ENCODE measurements at places on chromosomes 5 and 9.

DNA sequence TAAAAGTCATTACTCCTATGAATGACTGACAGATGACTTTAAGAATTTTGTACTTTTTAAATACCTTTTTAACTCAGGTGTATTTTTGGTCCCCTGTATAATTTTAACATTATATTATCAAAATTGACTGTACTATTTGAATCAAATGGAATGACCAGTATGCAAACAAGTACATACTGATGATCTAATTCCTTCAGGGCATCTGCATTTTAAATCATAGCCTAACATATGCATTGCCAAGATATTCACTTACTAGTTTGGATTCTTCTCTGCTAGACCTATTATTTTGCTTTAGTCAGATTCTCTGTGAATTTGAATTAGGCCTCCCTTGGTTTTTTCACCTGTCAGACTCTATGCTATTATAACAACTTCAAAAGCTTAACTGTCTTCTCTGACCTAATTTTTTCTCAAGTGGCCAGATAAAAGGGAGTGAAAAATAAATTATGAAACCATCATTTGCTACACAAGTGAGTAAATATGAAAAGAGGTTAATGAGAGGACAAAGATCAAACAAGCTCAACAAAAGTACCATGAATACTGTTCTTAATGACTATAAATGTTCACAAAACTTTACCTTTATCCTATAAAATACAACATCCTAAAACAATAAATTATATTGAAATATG, 1505.2 kb upstream of the CDH9 start:
- DNase-seq: no peak

DNA sequence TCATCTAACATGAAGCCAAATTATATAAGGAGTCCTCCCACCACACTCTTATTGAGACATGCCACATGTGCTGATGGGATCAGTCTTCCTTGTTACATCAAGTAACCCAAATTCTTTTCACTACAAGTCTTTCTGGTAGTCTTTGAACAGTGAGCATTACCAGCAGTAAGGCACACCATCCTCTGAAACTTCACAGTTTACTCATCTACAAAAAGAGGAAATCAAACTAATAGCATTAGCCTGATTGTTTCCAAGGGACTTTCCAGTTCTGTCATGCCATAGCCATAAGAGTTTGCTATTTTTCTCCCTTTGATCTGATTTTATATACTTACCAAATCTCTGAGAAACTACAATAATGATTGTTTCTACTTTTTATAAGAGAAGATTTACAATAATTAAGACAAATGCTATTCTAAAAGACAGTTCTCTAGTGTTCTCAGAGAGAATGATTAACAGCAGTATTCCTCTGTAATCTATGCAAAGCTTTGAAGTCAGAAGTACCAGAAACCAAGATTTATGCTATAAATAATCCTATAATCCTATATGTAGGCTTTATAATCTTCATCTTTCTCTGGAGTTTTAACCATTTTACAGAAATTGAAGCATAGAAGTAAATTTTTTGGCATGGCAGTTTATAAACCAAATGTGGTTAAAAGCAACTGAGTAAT, 166.2 kb upstream of the ACO1 start:
- DNase-seq: no peak

DNA sequence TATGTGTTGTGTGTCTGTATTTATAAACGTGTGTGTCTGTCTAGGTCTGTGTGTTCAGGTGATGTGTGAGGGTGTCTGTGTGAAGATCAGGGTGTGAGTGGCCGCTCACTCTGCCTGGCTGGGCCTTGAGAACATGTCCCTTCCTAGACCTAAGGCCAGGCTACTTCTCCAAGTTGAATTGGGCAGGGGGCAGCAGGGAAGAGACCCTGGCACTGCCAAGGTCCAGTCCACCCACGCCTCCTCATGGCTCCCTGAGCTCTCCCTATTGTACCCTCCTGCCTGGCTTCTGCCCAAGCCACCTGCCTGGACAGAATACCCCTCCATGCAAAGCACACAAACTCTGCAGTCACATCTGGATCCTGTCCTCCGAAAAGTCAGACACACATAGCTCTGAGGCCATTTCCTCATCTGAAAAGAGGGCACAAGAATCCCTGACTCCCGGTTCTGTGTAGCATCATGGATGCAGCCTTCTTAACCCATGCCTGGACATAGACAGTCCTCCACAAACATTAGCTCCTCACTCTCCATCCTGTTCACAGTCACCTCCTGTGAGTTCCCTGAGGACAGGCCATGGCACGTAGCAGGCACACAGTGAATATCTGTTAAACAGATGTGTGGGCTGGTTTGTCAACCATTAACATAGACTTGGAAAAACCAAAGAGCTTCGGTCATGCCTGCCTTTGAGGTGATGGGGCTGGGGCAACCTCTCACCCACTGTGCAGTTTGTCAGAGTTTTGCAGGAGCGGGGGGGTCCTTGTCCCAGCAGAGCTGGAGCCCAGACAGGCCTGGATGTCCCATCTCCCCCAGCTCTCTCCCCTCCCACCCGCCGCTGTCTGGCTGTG, 167.8 kb upstream of the MVB12B start:
- no peak for DNase-seq

DNA sequence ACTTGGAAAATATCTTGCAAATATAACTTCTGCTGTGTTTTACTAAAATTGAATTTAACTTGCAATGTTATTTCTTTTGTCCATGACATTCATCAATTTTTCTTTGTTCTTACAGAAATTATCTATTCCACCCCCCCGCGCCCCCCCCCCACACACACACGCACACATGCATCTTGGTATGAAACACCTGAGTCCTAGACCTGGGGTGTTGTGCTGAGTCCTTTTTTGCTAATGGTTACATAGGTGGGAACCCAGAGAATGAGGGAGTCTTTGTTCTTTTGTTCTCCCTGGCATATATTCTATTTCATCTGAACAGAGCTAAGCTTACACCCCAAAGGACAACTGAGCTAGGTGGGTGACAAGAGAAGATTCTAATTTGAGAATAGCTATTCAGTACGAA, 308.9 kb downstream of the CWC27 start:
- no peak for DNase-seq

- DNase-seq: no peak
Observed at GRCh38 chr9:71685394-71685793, 82.9 kb downstream of the CEMIP2 start.

- no peak for DNase-seq
Observed at GRCh38 chr5:18119156-18119785, 485.0 kb downstream of the TAF11L14 start.

DNA sequence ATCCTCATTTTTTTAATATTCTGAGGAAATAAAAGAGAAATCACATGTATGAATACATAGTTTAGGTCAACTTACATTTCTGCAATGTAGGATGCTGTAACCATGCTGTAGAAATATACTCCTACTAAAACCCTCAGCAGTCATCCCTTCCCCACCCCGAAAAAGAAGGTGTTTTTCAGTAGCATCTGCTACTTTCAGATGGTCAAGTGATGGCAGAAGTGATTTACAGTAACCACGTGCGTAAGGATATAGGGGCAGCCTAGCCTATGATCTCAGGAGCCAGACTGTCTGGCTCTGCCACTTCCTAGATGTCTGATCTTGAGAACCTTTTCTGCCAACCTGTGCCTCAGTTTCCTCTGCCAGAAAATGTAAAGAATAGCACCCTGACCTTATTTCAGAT, 26.0 kb upstream of the SYK start:
- no peak for DNase-seq

DNA sequence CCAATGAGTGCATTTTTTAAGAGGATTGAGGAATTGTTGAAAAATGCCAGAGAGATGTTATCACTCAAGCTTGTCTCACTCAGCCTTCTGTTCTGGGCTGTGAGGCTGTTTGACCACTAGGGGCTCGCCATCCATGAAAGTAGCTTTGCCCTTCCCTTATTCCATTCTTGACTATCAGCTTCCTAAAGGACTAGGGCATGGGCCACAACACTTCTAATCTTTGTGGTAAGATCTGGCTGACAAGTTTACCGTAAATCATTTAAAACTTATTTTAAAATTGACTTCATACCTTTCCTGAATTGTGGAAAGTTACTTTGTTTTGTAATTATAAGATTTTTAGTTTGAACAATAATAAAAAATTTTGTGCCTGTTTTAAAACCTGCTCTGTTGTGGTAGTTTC, 49.5 kb downstream of the TJP2 start:
- no peak for DNase-seq

DNA sequence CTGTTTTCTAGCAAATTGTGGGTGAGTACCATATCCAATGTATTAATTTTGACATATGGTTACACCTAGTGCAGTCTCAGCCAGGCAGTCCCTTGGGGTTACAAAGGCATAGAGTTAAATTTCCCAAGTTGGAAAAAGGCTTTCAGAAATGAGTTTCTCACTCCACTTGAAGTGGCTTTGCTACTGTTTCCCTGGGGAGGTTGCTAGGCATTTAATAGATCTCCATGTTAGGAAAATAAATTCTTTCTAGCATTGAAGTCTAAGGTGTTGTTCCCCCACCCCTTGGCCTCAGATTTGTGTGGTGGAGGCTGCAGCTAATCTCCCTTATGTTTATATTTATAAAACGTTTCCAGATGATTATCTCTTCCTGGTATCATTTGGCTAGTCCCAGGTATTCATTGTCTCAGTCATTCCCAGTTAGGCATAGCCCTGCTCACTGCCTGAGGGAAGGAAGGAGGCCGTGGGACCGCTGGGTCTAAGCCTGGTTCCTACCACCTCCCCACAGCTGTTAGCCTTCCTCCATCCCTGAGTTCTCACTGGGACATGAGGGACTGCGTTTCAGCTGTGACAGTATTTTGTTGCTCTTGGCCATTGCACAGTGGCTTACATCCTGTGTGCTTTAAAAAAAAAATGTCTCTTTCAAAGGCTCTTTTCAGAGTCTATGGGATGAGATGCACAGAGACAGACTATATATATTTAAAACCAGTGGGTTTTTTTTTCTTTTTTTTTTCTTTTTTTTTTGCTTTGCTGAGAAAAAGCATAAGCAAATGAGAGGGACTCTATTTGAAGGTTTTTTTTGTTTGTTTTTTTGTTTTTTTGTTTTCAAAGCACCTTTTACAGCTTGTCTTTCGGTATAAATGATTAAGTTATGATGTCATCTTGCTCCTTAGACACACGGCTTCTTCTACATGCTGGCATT, 121.5 kb downstream of the MAST4 start:
- DNase-seq: no peak

DNA sequence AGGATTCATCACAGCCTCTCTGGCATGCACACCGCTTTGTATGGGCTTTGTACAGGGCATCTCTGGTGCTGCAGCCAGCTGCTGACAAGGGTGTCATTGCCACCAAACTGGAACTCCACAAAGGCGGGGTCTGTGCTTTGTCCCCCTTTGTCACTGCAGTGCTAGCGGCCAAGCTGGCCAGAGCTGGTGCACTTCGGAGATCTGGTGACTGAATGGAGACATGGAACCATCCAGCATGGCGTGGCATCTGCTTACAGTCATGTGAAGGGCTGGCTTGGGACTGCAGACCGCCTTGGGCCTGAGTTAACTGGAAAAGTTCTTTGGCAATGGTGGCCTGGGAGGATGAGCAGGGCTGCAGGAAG, 18.7 kb upstream of the COL5A1 start:
- no peak for DNase-seq

DNA sequence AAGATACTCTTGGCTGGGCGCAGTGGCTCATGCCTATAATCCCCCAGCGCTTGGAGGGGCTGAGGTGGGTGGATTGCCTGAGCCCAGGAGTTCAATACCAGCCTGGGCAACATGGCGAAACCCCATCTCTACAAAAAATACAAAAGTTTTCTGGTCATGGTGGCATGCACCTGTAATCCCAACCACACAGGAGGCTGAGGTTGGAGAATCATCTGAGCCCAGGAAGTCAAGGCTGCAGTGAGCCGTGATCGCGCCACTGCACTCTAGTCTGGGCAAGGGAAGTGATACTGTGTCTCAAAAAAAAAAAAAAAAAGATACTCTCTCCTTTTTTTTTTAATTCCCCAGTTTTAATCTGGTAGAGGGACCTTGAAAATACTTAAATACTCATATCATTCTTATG, 15.0 kb downstream of the ANKRD33B start:
- DNase-seq: no peak

DNA sequence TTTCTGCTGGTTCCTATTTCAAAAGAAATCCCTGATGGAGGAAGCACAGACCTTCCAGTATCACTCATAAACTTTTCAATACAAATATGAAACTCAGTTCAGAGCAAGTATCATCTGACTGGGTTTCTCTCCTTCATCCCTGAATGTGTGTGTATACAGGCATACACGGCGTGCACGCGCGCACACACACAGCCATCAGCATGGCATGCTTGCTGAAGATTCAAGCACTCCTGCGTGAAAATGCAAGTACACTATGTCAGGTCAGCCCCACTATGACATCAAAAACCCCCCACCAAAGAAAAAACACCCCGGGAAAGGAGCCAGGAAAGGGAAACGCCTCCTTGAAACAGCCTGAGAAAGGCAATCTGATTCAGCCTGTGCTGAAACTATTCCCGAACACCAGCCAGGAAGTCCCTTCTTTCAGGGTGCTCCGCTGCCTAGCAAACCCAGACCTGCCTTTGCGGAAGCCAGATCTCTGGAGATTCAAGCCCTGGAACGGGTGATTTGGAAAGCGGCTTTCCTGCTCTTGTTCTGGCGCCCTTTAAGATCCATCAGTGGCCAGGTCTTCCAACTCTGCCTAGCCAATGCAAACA, 831 bp downstream of the KLHL3 start:
- no peak for DNase-seq

DNA sequence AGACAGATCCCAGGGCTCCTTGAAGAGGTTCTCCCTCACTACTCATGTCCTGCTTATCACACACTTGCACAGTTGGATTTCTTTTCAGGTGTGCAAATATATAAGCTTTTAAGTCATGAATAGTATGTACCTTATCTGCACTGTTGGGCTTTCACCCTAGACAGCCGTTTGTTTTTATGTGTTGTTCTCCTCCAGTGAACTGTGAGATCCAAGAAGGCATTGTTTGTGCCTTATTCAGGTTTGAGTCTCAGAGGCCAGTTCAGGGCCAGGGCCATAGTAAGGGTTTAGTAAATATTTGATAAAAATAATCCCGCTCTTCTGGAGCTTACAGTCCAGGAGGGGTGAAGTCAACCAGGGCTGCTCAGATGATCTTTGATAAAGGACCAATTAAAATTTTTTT, 480.0 kb downstream of the TMEM38B start:
- no peak for DNase-seq

DNA sequence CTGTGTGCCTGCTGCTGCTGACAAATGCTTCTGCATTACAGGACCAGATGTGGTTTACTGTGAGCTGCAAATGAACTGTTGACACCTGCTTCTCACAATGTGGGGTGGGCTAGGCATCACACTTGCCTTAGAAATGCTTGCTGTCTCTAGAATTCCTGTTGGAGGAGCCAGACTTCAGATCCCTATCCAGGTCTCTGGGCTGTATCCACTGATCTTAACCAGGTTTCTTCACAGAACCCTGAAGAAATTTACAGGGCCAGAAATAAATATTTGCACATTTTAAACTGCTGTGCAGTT, 255.4 kb downstream of the FAM114A2 start:
- no peak for DNase-seq

DNA sequence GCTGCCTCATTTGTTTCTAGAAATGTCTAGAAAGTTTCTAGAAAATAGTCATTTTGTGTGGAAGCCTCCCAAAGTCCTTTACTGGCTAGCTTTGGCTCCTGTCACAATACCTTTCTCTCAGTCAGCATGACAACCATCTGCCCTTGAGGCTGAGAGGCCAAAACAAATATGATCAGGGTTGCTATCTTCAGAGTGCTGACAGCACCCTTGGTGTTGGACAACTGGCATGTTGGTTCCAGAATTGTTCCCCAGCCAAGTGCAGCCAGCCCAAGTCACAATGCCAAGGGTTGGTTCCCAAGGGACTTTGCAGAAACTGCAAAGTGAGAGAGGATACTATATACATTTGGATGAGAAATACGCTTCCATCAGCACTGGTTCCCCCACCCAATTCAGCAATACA, 140.9 kb upstream of the GAS1 start:
- DNase-seq: no peak

Data from activated T-cell treated with anti-CD3 and anti-CD28 coated beads for 48 hours (primary cell).